ENCODE measurements at places on chromosomes 12 and 14.
A peak's percentile ranks its signal among the peaks of the same experiment; 100 is the strongest.

- no peak for DNase-seq
Measured at GRCh38 chr14:76708028-76708427, 53.2 kb upstream of the VASH1 start.

- DNase-seq = no peak
Measured at GRCh38 chr12:77060136-77060882, 5.1 kb downstream of the E2F7 start.

GRCh38 chr12:83468988-83469908 is 782.5 kb downstream of the TMTC2 start:
- DNase-seq = no peak

GRCh38 chr14:60151715-60152114 is 13.5 kb downstream of the DHRS7 start:
- peak; percentile 64 for DNase-seq

All from ureter (tissue), 1 donor.